ENCODE measurements at places on chromosomes 2 and 18. TPM values are rescaled to one million over a fixed set of nuclear protein-coding genes. Genes with fewer than 3 reads are reported as not detected.

ITGB6 gene
- total RNA-seq: not detected

DNA sequence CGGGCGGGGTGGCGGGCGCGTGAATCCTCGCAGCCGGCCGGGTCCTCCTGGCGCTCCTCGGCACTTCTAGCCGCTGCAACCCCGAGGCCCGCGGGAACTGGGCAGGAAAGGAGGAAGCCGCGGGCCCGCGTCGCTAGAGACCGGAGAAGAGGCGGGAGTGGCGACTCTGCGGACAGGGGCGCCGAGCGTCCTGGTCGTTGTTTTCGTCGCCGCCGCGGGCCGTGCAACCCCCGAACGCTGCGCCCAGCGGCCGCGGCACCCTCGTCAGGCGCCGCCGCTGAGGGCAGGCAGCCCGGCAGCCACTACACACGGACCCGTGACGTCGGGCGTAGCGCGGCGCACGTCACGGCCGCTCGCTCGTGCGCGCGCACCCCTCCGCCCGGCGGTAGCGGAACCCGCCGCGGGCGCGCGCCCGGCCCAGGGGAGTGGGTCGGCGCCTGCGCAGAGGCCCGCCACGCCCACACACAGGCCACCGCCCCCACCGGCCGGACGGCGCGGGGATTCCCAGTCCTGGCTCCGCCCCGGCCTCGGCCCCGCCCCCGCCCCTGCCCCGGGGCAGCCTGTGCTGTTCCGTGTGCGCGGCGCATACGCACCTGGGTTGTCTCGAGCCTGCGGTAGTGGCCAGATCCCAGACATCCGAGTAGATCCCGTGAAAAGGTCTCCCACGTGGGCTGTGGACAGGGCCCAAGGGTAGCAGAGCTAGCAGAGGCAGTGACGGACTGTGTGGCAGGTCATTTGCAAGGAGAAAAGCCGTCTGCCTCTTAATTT is at the start of gene MAP3K2:
Gene MAP3K2, minus strand, starts transcription at position 321 of the 768 bp plus-strand sequence. CDS start 44,846 bp downstream, outside the sequence.
- DNase-seq: peak; percentile 95

- DNase-seq: no peak
These were observed 287.5 kb downstream of the TCF4 start for GRCh38 chr18:55300421-55300935.

GRCh38 chr2:237459226-237459625 is 27.8 kb upstream of the MLPH start:
- no peak for DNase-seq

DNA sequence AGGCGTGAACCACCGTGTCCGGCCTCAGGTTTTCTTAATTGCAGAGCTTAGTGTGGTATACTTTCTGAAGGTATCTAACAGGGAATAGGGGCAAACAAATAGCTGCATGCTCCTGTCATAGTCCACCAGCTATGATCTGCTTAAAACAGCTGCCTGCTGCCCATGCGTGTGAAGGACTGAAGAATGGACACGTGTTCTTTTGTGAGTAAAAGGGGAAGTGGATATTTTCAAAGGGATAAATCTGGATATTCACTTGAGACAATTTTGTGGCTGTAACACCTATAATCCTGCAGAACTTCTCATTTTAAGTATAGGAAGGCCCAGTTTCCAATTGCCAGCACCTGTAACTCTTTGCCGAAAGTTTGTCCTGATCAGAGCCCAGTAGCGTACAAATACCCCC is 44.7 kb downstream of the TRPM8 start:
- no peak for DNase-seq

- DNase-seq: no peak
These were observed 328.6 kb downstream of the SLC8A1 start for GRCh38 chr2:40123326-40123725.

LONRF2 gene
- total RNA-seq: 0.13 TPM

- DNase-seq: no peak
These were observed 674 bp downstream of the PTPN4 start for GRCh38 chr2:119760237-119760955.

- DNase-seq: no peak
These were observed 3.0 kb downstream of the OSR1 start for GRCh38 chr2:19355416-19355821.

DNA sequence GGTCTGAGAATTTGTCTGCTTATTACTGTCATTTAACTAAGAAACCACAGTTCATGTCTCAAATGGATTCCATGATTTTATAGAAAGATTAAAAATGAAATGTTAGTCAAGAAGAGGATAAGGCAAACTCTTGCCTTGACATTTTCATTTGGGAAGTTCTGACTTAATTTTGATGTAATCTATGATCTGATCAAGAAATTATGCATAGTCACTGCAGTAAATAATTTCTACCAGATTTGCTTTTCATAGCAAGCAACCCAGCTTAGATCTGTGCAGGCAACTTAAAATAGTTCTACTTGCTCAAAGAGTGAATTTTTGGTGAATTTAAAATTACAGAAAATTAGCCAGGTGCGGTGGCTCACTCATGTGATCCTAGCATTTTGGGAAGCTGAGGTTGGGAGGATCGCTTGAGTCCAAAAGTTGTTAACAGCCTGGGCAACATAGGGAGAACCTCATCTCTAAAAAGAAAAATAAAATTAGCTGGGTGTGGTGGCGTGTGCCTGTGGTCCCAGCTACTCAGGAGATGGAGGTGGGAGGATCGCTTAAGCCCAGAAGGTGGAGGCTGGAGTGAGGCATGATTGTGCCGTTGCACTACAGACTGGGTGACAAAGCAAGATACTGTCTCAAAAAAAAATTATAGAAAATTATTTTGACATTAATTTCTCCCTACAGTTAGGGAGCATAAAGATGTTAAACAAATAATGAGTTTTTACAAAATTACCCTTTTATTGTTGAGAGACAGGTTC is 158.7 kb upstream of the MYO3B start:
- DNase-seq: no peak

SERPINB12 gene
- not detected for total RNA-seq

ARHGAP28 gene
- not detected for total RNA-seq

DNA sequence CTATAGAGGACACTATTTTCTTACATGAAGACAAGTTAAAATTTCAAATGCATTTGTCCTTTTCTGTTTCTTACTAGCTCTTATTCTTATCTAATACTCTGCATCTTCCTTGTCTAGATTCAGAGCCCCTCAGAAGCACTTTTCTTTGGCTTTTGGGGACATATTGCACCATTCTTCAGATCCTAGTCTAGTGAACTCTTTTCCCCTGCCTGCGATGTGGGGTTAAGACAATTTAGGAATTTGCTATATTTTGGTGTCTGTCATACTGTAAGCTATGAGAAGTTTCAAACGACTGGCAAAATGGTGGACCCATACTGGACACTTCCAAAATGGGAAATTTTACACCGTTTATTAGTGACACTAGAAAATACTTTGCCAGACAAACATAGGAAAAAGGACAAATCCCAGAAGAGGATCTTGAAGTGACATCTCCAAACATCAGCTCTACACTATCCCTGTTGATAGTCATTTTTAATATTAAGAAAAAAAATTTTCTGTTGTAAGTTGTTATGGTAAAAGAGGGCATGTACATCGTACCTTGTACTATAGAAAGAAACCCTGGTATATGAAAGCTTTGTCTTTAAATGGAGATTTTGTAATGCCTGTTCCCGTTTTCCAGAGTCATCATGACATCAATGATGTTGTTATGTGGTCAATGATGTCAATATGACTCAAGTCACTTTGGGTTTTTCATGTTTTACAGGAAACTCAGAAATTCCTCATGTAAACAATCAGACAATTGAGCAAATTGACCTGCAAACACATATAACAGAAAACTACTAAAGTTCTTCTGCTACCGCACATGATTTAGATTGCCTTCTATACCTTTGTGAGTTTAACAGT is 4.4 kb upstream of the KYNU start:
- DNase-seq: no peak

IGFBP5 gene
- total RNA-seq: not detected

DNA sequence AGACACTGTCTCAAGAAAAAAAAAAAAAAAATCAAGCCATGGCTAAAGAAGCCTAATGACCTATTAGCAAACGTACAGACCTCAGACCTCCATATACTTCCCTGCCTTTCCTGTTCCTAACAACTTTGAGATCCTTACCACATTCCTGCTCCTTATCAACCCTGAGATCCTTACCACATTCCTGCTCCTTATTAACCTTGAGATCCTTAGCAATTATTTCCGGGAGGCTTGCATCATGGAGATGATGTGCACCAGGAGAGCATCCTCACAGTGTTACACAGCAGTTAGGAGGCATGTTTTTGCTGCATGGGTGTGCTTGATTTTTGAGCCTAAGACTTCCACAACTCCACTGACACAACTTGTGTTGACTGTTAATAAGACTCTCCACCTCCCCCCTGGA is 54.6 kb upstream of the RASGRP3 start:
- DNase-seq: no peak

DNA sequence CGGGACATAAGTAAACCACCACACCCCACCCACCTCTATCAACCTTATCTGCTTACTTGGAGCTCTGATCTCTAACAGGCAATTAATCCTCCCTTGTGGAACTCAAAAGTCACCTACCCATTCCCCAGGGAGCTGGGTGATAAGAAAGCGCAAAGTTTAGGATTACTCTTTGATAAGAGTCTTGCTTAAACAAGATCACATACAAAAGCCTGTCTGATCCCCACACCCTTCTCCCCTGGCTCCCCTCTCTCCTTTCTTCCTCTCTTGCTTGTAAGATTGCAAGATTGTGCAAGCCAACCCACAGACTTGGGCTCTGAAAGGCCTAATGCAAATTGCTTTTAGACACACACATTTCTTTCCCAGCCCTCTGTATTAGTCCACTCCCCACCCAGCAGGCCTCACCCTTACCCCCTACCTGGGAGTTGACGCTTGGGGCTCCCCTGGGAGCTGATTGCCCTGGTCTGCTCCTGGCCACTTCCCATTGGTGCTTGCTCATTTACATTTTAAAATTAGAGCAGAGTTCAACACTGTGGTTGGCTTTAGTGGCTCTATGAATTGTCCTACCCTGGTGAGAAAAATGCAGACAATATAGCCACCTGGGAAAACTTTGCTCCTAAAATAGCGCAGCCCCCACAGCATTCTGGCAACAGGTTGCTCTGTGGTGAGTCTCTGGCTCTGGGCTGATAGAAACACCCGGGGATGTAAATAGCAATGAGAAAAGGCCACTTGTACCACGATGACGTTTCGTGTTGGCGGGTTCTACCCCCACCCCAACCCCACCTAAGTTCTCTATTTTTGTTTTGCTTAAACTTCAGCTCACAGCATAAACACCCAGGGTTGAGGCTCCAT is 92.8 kb upstream of the MSH2 start:
- no peak for DNase-seq

- no peak for DNase-seq
These were observed 116.2 kb downstream of the ADCYAP1 start for GRCh38 chr18:1020731-1021344.

DNA sequence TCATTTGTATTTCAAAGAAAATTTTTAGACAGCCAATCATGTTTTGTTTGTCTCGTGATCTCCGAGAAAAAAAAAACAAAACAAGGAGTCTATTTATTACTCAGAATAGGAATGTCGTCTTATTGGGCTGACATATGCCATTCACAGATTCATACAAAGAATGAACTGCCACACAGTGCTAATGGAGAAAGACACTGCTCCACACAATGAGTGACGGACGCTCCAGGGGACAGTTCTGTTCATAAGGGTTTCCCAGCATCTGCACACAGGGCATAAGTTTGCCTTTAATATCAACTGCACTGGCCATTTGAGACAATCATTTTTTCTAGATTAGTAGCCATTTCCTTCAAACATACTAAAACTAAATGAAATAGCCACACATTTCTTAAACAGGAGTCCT is 3.4 kb downstream of the SERTAD2 start:
- no peak for DNase-seq

GRCh38 chr2:25650256-25650655 is 23.1 kb downstream of the DTNB start:
- no peak for DNase-seq

MAP2 gene
- total RNA-seq: not detected

DNA sequence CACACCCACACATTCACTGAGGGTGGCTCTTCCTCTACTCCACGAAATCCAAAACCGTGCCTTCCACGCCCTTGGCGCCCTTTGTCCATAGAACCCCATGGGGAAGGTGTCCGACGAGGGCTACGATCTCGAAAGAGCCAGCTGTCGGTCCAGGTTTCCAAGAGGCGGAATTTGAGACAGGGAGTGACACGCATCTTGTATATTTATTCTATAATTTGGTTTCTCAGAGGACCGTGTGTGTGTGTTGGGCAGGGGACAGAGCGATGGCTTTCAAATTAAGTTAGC is 726 bp downstream of the C2orf69 start:
- no peak for DNase-seq

MC5R gene
- not detected for total RNA-seq

GKN1 gene
- not detected for total RNA-seq

- no peak for DNase-seq
These were observed 540.9 kb upstream of the NRP2 start for GRCh38 chr2:205141381-205141780.

WNT10A gene
- total RNA-seq: 1.0 TPM

- no peak for DNase-seq
These were observed 90.4 kb downstream of the SLC8A1 start for GRCh38 chr2:40361478-40361877.

- DNase-seq: no peak
These were observed 20.0 kb downstream of the GREB1 start for GRCh38 chr2:11553661-11554398.

- no peak for DNase-seq
These were observed 187.8 kb upstream of the TNP1 start for GRCh38 chr2:217047631-217048030.

- DNase-seq: no peak
These were observed 259.5 kb downstream of the CCDC178 start for GRCh38 chr18:33181016-33181415.

DNA sequence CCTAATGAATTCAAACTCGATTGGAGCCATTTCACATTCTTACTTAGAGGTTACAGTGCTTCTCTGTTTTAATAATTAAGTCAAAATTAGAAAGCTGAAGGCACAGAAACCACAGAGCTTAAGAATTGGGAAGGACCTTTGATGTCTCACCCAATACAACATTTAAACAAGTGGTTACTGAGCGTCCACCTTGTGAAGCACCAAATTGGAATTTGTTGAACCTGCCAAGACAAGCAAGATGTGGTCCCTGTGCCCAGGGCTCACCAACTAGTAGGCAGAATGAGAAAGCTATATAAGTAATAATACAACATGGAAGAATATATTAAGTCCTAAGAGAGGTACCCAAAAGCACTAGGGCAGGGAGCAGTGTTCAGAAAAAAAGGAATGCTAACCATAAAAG is 64.5 kb upstream of the NPAS2 start:
- no peak for DNase-seq

BOK gene
- not detected for total RNA-seq

CFAP65 gene
- total RNA-seq: not detected

DNA sequence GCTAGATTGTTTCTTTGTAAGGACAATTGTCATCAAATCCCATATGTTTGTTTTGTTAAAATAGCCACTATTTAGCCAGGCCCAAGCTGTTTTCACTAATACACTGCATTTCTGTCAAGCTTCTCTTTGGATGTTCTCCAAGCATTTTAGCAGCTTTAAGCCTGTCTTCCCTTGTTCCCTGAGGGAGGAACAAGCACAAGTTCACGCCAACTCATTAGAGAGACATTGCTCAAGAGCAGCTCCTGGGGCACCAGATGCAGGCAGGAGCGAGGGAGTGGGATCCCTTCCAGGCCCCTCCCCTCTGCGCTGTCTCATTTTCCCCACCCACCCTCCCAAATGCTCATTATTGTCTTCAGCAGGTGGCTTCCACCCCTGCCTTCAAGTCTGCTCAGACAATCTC is 32.6 kb upstream of the PPP3R1 start:
- no peak for DNase-seq

GRCh38 chr2:100246163-100247145 is 75.8 kb downstream of the LONRF2 start:
- DNase-seq: no peak

CYBRD1 gene
- total RNA-seq: 1.2 TPM

DSC3 gene
- not detected for total RNA-seq

ETAA1 gene
- total RNA-seq: 11.4 TPM

All from CD8-positive, alpha-beta memory T cell (primary cell).